ENCODE measurements at places on chromosomes 7 and 10. TPM values are rescaled to one million over a fixed set of nuclear protein-coding genes. Genes with fewer than 3 reads are reported as not detected.

DNA sequence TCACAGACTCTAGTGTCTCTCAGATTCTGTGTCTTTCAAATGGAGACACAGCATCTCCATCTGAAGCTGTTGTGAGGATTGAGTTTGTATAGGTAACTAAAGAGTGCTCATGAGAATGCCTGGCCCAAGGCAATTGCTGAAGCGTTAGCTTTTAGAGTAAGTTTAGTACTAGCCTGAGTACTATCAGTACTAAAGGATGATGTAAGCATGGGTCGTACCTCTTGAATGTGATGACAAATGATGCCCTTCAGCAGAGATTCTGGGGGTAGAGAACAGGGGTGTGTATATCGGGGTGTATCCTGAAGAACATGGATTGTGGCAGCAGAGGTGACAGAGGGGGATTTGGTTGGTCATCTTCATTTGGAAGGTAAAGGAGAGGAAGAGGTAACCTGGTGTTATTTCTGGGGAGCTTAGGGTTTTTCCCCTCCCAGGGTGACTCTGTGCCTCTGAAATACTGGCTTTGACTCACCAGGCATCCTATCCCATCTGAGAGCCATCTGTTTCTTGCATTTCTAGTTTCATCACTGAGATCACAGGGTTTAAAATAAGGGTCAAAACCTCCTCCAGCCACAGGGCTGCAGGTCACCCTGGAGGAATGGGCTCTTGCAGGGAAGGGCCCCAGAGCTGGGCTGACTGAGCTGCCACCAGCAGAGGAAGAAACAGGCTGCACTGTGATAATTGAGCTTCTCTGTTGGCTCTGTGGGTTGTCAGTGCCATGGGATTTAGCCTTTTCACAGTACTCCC is 756.0 kb downstream of the KCNMA1 start:
- H3K4me1 ChIP-seq: peaks cover 4% of the 10 kb centered on the region
- H3K4me3 ChIP-seq: no peak overlapping the region
- DNase-seq: no peak
- no peak overlapping the region for H3K27ac ChIP-seq
- no peaks in the 10 kb centered on the region for H3K27me3 ChIP-seq
- H3K36me3 ChIP-seq: no peaks in the 10 kb centered on the region

DNA sequence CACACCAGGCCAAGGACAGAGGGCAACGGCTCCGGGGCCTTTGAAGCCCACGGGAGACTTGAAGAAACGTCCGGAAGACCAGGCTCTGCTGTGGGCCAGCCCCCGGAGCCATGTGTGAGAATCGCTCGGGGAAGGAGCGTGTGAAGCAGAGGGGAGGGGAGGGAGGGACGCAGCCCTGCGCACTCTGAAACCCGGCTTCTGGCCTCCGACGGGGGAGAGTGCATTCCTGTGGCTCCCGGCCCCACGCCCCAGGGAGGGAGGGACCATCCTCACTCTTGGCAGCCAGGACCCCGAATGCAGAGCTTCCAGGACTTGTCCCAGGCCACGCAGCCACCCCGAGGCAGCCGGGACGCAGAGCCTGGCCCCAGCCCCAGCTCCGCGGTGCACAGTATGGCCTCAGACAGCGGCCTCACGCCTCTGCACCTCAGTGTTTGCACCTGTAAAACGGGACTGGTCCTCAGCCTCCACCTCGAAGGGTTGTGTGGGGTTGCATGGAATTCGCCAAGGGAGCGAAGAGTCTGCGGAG is 67.4 kb downstream of the PDGFA start:
- H3K36me3 ChIP-seq: peaks cover 5% of the 10 kb centered on the region
- peaks cover 16% of the 10 kb centered on the region for H3K27me3 ChIP-seq
- peak overlapping the region; percentile 7 for H3K4me3 ChIP-seq
- peaks cover 9% of the 10 kb centered on the region for H3K4me1 ChIP-seq
- no peak overlapping the region for H3K27ac ChIP-seq
- DNase-seq: no peak

DNA sequence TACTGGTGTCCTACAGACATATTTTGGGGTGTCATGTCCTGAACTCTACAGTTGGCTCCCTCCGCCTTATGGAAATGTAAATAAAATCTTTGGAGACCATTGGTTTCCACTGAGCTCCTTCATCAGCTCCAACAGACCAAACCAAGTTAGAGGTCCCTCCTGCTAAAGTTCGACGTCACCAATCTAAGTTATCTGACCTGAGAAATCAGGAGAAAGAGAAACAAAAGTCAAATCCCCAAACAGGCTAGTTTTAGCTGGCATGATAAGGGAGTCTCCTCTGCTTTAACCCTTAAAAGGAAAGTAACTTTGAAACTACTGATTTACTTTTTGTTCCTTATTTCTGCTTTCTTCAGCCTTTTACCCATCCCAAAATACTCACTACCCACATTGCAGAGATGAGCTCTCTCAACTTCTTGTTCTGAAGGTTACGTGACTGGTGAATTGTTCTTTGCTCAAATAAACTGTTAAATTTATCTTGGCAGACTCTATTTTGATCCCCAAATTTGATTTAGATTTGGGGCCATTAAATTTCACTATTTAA is 39.9 kb downstream of the AVL9 start:
- DNase-seq: no peak
- no peaks in the 10 kb centered on the region for H3K36me3 ChIP-seq
- no peaks in the 10 kb centered on the region for H3K27me3 ChIP-seq
- H3K27ac ChIP-seq: no peak overlapping the region
- no peak overlapping the region for H3K4me3 ChIP-seq

DNA sequence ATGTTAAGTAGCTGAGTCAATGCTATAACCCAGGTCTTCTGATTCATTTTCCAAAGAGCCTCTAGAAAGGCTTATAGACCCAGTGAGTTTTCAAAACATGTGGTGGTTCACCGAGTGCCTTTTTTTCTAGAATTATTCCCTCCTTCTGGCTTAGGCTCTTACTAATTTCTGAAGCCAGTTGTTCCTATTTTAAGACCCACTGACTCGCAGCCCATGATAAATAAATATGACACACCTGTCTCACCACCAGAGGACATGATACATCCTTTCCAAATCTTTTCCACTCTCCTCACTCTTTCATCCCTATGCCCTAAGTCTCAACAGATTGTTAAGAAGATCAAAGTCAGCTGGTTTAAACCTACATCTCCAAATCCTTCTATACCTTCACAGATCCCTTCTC is 126.0 kb upstream of the WNT16 start:
- H3K27me3 ChIP-seq: peaks cover 37% of the 10 kb centered on the region
- H3K27ac ChIP-seq: no peak overlapping the region
- DNase-seq: no peak
- no peaks in the 10 kb centered on the region for H3K36me3 ChIP-seq
- H3K4me3 ChIP-seq: no peak overlapping the region

DNA sequence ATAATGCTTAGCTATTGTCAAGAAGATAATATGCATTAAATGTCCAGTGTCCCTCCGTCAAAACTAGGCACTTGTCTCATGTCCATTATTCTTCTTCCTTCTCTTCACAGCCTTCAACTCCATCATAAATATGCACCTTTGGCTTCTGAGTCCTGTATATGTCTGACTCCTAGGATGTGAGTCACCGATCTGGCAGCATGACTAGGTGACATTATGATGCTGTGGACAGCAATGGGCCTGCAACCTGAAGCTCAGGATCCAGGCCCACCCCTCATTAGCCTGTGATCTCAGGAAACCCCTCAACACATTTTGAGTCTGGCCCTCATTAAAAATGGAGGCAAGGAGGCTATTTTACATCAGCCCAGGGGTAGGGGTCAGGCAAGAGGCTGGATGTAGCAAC is 362.5 kb upstream of the ZMIZ1 start:
- no peak overlapping the region for H3K4me3 ChIP-seq
- no peaks in the 10 kb centered on the region for H3K36me3 ChIP-seq
- H3K27ac ChIP-seq: no peak overlapping the region
- no peak for DNase-seq
- no peaks in the 10 kb centered on the region for H3K4me1 ChIP-seq
- H3K27me3 ChIP-seq: peaks cover 41% of the 10 kb centered on the region

DNA sequence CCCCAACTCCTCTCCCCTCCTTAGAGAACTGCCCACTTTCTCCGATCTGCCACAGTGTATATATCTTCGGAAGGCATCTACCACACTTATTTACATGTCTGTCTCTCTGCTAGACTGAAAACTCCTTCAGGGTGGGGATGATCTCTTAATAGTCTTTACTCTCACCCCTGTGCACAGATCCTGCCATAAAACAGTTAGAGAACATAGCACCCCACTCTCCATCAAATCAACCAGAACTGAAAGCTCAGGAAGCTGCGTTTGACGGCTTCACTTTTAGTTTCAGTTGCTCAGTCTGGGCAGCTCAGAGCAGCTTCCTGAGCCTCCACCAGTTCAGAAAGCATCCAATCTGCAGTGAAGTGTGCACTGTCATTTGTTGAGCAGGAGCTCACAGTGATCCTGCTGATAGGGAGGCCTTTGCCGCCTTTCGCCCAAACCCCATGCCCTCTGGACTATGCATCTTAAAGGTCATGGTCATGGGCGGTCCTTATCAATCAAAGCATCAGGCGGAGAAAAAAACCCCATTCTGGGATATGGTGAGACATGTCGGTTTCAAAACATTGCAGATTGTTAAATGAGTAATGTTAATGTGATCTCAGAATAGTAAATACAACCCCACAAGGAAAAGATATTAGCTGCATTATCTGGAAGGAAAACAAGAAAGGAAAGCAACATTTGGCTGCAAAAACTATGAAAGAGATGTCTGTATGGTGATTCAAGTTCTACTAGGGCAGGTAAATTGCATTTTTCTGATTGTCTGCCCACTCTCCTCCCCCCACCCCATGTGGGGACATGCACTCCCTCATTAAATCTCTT is 167.1 kb upstream of the ADO start:
- H3K36me3 ChIP-seq: no peaks in the 10 kb centered on the region
- H3K27me3 ChIP-seq: no peaks in the 10 kb centered on the region
- H3K4me3 ChIP-seq: no peak overlapping the region
- H3K4me1 ChIP-seq: peaks cover 4% of the 10 kb centered on the region

DNA sequence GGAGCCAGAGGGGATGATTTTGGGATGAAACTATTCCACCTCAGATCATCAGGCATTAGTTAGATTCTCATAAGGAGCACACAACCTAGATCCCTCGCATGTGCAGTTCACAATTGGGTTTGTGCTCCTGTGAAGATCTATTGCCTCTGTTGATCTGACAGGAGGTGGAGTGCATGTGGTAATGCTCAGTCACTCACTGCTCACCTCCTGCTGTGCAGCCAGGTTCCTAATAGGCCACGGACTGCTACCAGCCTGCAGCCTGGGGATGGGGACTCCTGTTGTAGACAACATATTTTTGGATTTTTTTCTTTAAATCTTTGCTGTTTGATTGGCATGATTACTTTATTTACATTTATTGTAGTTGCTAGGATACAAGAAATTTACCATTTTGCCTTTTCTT is 765.0 kb downstream of the INHBA start:
- DNase-seq: no peak
- H3K4me3 ChIP-seq: no peak overlapping the region
- H3K36me3 ChIP-seq: no peaks in the 10 kb centered on the region
- no peaks in the 10 kb centered on the region for H3K27me3 ChIP-seq

DNA sequence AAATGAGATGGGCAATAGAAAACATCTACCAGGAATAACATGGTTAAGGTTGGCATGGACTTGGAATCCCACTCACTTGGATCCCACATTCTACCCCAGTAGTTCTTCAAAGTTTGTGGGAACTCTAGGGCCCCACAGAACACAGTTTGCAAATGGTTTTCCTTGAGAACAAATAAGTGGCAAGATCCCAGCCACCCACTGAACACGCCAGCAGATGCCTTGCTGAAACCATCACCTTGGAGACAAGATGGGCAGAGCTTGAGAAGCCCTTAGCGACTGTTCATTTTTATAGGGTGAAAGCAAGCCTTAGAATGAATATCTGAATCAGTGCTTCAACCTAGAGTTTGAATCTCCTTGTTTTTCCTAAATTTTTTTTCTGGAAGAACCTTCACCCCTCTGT is 349.1 kb downstream of the RPS24 start:
- no peak overlapping the region for H3K27ac ChIP-seq
- H3K36me3 ChIP-seq: no peaks in the 10 kb centered on the region
- H3K4me3 ChIP-seq: no peak overlapping the region
- no peak for DNase-seq

DNA sequence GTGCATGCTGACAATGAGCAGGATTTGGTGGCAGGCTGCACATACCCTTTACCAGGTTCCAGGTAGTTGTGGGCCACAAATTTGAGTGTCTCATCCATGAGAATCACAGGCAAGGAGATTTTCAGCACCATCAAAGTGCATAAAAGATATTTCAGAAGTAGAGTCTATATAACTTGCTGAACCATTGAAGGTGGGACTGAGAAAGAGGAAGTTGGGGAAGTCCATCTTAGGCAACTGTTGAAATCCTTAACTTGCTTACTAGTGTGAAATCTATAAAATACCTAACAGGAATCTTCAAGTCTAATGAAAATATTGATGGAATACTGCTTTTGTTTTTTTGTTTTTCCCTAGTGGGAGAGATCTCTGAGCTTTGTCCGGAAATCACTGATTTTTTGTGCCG is 325.1 kb upstream of the PLXDC2 start:
- H3K4me1 ChIP-seq: no peaks in the 10 kb centered on the region
- no peaks in the 10 kb centered on the region for H3K27me3 ChIP-seq
- DNase-seq: no peak
- H3K4me3 ChIP-seq: no peak overlapping the region

- no peak overlapping the region for H3K4me3 ChIP-seq
- H3K27me3 ChIP-seq: peaks cover 7% of the 10 kb centered on the region
- no peaks in the 10 kb centered on the region for H3K36me3 ChIP-seq
- H3K27ac ChIP-seq: no peak overlapping the region
- H3K4me1 ChIP-seq: no peaks in the 10 kb centered on the region
- no peak for DNase-seq
Observed at GRCh38 chr10:133013463-133013862, 71.1 kb upstream of the CFAP46 start.

DNA sequence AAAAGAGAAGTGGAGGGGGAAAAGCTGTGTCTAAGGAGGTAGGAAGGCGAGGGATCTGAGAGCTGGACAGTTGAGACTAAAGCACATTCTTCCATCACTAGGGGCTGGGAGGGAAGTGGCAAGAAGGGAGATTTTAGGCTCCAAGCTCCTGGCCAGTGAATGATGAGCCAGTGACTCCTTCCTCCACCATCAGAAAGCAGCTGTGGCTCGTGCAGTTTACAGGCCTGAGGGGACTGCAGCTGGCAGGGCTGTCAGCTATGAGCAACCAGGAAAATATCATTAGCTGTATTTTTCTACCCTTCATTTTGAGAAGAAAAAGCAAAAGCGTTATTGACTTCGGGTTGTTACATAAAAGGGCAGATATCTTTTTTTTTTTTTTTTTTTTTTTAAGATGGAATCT is 60.7 kb downstream of the GPAM start:
- DNase-seq: no peak
- H3K4me1 ChIP-seq: no peaks in the 10 kb centered on the region

DNA sequence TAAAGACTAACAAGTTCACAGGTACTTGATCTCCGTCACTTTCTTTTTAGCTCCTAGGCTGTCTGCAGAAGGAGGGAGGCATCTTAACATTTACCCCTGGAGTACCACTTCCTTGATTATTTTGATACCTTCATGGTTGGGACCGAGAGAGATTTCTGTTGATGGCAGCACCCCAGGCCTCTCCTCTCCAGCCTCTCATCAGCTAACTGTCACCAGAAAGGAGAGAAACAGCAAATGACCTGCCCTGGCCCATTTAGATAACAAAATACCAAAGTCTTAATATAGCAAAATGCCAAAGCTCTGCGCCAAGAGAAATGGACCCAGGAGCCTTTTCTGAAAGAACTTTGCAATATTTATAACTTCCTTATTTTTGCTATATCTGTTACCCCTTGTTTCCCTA is 30.0 kb upstream of the KLHL7 start:
- H3K36me3 ChIP-seq: no peaks in the 10 kb centered on the region
- H3K27ac ChIP-seq: no peak overlapping the region
- H3K4me3 ChIP-seq: no peak overlapping the region
- peaks cover 32% of the 10 kb centered on the region for H3K27me3 ChIP-seq
- DNase-seq: no peak

The PPP1R17 gene
- not detected for total RNA-seq

The LRRC18 gene
- not detected for total RNA-seq

The CRYGN gene
- total RNA-seq: 0.99 TPM

The KAZALD1 gene
- total RNA-seq: not detected

The CALY gene
- total RNA-seq: 0.96 TPM

All from T-helper 17 cell (primary cell).